ENCODE measurements at places on chromosomes 3 and 15. TPM values are rescaled to one million over a fixed set of nuclear protein-coding genes. Genes with fewer than 3 reads are reported as not detected.

DNA sequence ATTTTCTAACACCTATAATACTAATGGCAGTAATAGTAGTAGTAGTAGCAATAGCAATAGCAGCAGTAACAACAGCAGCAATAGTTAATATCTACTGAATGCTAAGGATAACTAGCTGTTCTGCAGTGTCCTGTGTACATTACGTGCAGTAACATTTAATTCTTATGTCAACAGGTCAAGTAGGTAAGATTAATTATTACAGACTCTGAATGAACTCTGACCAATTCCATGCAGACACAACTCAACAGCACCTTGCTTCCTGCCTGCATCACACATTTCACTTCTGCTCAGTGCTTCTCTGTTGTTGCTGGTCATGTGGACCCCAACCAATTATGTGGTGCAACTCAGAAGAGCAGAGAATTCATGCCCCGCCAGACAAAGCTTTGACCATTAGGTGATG, 39.9 kb upstream of the ARHGEF26 start:
- no peak for DNase-seq

ZCWPW2 gene
- total RNA-seq = 0.56 TPM

GRCh38 chr15:96807361-96807760, 476.9 kb downstream of the NR2F2 start:
- no peak for DNase-seq

- peak; percentile 49 for DNase-seq
These were observed 24.2 kb downstream of the ABHD2 start for GRCh38 chr15:89112341-89112971.

DNA sequence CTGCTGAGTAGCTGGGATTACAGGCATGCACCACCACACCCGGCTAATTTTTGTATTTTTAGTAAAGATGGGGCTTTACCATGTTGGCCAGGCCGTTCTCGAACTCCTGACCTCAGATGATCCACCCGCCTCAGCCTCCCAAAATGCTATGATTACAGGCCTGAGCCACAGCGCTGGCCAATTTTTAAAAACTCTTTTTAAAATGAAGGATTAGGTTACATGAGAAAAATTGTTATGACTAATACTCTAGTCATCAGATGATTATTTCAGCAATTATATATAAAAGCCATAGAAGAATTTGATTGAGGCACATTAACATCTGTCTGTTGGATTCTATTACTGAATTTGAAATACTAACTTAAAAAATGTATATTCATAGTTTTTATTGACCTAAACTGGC, 134.1 kb upstream of the MNS1 start:
- DNase-seq = peak; percentile 77

GRCh38 chr3:171446301-171446700, 13.9 kb downstream of the TNIK start:
- DNase-seq = no peak

DNA sequence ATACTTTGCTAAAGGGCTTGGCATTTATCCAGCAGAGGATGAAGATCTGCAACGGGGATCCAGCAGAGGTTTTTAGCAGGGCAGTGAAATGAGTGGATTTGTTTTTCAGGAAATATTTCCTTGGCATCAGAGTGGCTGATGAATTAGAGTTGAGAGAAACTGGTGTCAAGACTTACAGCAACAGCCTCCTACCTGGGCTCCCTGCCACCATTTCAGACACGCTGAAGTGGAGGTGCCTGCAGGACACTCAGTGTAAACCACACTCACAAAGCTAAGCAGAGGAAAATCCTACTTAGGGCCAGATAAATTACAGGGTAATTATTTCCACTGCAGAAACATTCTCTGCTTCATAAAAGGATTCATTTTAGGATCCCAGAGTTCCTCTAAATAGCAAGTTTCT, 519.7 kb downstream of the FGF12 start:
- no peak for DNase-seq
